ENCODE measurements at places on chromosomes 4 and X. TPM values are rescaled to one million over a fixed set of nuclear protein-coding genes. Genes with fewer than 3 reads are reported as not detected.

SPANXB1 gene
- total RNA-seq = not detected

SH2D1A gene
- 1.6 TPM for total RNA-seq

DDX53 gene
- total RNA-seq = not detected

SH3D19 gene
- total RNA-seq = 114 TPM

GIMD1 gene
- not detected for total RNA-seq

RBMXL3 gene
- total RNA-seq = not detected

RHOH gene
- 7.2 TPM for total RNA-seq

DLG3 gene
- total RNA-seq = 8.2 TPM

STX18 gene
- 14.4 TPM for total RNA-seq

CT83 gene
- not detected for total RNA-seq

DNAAF6 gene
- total RNA-seq = not detected

SUPT20HL1 gene
- not detected for total RNA-seq

TTC29 gene
- total RNA-seq = not detected

VCX3A gene
- total RNA-seq = not detected

CRLF2 gene
- 0.42 TPM for total RNA-seq

UGT2A1 gene
- total RNA-seq = not detected

NAT8L gene
- total RNA-seq = 1.4 TPM

TRPC5OS gene
- not detected for total RNA-seq

PASD1 gene
- not detected for total RNA-seq

PACRGL gene
- 9.0 TPM for total RNA-seq
